ENCODE measurements at places on chromosomes 1 and 21.

GRCh38 chr1:151577173-151577572 lies 34.7 kb upstream of the SNX27 start:
- DNase-seq: no peak

DNA sequence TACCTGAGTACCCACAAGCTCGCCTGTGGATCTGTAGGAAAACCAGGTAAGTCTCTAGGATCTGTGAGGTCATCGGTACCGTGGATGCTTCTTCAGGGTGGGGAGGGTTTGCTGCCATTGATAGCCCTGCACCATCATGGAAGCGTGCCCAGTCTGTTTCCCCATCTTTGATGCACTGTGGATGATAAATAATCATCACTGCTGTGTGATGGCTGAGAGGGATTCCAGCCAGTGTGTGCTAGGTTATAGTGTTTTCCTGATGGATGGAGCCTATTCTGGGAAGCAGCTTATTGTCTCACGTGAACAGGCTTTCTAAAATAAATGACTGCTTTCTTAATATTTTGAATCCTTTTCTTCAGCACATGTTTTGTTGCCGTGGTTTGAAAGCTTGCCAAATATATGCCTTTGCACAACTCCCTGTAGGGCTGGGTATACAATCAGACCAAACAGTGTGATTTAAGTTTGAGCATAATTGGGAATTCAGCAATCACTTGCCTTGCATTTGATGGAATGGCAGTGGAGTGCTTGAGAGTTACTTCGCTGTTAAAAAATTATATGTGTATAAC lies 113.8 kb downstream of the CAMTA1 start:
- no peak for DNase-seq

DNA sequence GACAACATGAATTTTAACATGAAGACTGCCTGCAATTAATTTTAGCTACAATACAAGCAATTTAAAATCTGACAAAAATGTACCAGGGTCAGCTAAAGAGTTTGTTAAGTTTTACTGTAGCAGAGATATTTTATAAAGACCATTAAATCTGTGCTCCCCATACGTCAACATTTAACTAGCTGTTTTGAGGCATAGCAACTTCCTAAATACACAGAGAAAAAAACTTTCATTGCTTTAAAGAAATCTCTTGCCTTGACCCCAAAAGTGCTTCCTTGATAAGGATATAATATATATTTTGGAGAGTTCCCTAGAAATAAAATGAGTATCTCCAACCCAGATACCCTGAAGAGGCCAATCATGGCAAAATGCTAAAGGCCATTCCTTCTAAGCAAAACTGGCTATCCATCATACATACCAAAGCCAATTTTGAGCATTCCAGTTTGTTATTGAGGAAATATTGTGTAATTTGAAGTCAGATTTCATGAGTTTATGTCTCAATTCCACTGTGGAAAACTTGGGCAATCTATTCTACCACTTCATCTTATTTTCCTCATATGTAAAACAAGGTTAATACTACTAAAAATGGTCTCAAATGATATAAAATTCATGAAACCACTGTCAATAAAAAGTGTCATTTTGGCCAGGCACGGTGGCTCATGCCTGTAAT lies 19.1 kb downstream of the ASPM start:
- DNase-seq: no peak

GRCh38 chr1:89363638-89364536 lies at the start of gene GBP6:
Gene GBP6 (plus strand): TSS chr1:89364059. CDS start chr1:89368552, 4,493 bp downstream.
- no peak for DNase-seq

- no peak for DNase-seq
Measured at GRCh38 chr1:151372058-151372934, at the start of gene SELENBP1. Gene SELENBP1 (minus strand): TSS chr1:151372705. CDS start chr1:151372641, 64 bp downstream.

DNA sequence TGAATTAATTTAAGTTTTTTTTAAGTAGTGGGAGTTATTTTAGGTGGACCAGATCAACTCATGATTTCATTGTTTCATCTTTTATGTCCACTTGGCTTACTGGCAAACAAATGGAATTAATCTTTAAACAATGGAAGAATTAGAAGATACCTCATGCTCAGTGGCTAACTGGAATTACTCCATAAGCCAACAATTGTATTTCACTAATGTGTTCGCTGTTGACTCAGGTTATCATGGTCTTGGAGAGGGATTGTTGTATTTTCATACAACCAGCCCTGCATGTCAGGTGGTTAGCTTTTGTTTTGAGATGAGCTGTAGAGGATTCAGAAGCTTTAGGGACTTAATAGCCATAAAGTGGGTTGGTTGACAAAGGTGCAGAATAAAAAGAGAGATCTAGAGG lies 57.2 kb upstream of the HMCN1 start:
- DNase-seq: no peak

DNA sequence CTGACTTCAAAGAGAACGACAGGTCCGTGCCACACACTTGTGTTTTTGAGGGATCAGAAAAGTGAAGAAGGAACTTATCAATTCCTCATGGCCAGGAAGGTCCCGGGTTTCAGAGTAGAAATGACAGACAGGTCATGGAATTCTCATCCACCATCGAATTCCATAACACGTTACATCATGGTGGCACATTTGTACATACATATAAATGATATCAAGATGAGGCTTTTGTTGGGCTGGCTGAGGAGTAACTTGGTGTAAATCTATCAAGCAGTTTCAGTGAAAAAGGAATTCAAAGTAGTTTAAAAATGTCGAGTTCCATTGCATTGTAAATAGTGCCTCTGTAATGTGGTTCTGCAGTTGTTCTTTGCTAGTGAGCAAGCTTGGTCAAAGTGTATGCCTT lies 22.9 kb upstream of the GNPAT start:
- DNase-seq: no peak

- DNase-seq: no peak
Measured at GRCh38 chr1:159915571-159916241, 9.6 kb downstream of the TAGLN2 start.

DNA sequence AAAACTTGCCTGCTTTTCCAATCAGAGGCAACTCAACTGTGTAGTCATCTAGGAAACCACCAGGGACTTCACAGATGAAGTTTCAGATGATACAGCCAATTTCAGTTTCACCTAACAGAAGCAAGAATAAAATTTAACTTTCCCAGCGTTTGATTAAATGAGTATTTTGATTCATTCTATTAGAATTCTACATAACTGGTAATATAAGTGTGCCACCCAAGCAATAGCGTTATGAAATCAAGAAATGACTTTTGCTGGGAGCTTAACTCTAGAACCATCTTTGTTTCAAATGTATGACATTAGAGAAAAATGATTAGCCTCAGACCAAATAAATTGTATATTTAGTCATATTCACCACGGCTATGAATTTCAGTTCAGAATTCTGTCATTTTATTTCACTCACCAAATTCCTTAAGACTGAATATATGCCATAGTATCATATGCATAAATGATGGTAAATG lies 239.3 kb downstream of the NRIP1 start:
- DNase-seq: no peak

DNA sequence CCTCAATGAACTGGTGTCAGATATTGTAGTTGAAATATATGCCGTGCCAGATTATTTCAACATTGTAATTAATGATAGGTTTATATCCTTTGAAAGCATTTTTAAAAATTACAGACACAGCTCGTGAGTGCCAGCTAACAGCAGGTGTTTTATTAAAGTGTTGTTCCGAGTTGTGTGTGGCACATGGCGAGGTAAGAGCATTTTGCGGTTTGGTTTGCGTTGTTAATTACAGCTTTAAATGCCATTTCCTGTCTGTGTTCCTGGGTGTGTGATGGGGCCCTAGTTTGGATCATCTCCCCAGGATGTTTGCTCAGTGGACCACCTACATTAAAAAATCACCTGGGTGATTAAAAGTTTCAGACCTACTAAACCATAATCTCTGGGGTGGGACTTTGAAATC lies 97.4 kb downstream of the PRDM2 start:
- DNase-seq: no peak

DNA sequence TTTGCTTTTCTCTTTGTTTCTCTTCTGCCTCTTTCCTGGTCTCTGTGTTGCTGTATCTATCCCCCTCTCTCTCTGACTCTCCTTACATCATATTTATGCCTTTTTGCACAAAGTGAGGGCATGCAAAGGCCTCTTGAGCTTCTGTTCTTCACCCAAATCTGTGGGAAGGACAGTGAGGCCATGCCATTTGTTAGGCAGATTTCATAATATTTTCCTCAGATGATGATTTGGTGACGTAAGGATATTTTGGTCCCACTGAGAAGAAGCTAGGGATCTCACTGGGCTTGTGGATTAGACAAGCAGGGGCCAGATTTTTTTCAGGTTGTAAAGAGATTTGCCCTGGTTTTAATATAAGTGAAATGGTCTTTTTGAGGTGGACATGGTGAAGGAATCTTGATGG lies 249.4 kb upstream of the USP24 start:
- no peak for DNase-seq

DNA sequence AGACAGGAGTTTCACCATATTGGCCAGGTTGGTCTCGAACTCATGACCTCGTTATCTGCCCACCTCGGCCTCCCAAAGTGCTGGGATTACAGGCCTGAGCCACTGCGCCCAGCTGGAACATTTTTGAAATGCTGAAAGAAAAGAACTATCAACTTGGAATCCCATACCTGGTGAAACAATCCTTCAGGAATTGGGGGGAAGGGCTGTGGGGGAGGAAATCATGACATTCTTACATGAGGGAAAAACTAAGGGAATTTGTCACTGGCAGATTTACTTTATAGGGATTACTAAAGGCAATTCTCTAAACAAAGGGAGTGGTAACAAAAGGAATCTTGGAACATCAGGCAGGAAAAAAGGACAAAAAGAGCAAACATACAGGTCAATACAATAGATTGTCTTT lies 25.8 kb downstream of the NDUFS5 start:
- DNase-seq: no peak

GRCh38 chr1:30506291-30507015 lies 216.9 kb downstream of the MATN1 start:
- no peak for DNase-seq

- DNase-seq: no peak
Measured at GRCh38 chr1:192539297-192540092, 36.1 kb upstream of the RGS1 start.

Data from stimulated activated CD4-positive, alpha-beta T cell treated with anti-CD3 and anti-CD28 coated beads, Interleukin-1b, Interleukin-23, amount 100 ng/mL, for 4 hours (primary cell).